Activated naive CD8-positive, alpha-beta T cell treated with anti-CD3 and anti-CD28 coated beads for 36 hours (primary cell): ENCODE measurements at places on chromosomes 7 and 10. TPM values are rescaled to one million over a fixed set of nuclear protein-coding genes. Genes with fewer than 3 reads are reported as not detected.

FAM131B gene
- 2.0 TPM for total RNA-seq

CALHM3 gene
- not detected for total RNA-seq

CDHR1 gene
- total RNA-seq = 0.91 TPM

AKR1C3 gene
- total RNA-seq = 0.50 TPM

POLR2J gene
- total RNA-seq = 63.5 TPM

PDE1C gene
- total RNA-seq = not detected

ATE1 gene
- 22.5 TPM for total RNA-seq

ANKRD22 gene
- total RNA-seq = not detected

CLDN3 gene
- not detected for total RNA-seq
